ENCODE measurements at places on chromosomes 1 and 21.

DNA sequence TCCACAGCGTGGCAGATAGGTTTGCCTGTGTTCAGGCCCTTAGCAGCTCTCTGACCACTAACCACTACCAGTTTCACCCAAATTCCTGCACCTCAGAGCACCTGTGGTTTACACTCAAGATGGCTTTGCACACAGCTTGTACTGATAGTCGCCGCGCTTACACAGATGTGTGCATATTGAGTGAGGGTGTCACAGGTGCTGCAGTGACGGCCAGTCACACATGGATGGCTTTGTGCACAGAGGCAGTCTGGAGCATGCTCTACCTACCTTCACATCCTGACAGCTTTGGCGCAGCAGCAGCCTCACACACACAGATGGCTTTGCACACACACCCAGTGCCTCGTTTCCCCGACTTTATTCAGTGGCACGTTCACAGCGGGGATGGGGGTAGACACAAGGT, 7.5 kb downstream of the DMAP1 start:
- no peak for DNase-seq

DNA sequence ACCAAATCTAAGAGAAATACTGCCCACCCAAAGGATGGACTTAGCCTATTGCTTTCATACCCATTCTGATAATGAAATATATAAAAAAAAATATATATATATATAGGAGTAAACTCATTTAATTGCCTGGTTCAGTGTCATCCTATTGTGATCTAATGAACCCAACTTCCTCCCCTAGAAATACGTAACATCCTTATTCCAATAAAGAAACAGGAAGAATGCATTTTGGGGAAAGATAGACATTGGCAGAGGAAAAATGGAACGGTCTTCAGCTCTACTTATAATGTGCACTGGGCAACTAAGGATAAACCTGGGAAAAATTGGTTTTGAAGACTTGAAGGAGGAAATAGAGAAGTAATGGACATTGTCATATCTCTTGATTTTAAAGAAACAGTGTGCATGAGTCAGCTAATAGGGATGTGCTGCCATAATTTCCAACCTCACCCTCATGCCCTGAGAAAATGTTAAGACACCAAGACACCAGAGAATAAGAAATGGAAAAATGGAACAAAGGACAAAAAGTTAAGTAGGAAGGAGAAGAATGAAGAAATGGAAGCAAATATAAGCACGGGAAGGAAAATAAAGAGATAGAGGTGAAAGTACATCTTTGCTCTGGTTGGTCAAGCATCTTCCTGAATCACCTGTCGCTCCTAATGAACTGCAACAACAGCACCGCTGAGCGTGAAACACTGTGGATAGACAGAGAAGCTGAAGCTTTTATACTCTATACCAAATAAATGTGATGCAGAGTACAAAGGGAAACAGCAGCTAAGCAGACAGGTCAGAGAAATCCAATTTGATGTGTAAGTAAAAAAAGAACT, 5.4 kb downstream of the UBR4 start:
- no peak for DNase-seq

GRCh38 chr1:24032981-24033380, 52.9 kb upstream of the SRSF10 start:
- DNase-seq, result no peak

DNA sequence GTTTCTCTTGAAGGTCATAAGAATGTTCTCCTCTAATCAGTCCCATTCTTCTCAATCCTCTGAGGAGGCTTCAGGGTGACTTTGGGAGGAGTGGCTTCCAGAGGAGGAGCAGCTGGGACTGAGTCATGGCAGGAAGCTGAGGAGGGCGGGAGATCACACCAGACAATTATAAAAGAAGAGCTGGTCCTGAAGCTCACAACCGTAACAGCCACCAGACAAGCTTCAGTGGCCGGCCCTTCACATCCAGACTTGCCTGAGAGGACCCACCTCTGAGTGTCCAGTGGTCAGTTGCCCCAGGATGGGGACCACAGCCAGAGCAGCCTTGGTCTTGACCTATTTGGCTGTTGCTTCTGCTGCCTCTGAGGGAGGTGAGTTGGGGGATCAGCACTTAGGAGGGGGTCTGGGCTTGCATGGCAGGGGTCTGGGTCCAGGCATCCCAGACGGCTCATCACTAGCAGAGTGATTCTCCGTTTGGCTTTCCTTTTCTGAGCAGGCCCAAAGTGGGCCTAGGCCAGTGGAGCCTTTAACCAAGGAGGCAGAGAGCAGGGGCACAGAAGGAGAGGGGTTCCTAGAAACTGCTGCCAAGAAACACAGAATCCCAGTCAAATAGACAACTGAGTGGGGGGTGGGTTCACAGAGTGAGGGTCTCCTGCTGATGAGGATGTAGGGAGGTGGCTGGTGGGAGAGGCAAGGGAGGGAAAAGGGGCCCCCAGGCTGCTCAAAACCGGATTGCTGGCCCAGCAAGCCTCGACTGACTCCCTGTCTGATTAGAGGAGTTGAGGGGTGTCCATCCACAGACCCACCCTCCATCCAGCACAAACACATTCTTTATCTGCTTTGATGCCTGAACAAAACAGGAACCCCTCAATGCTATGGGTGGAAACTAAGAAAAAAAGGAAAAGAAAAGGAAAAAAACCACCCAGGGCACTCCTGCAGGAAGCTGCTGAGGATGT, at the start of gene ECM1:
Gene ECM1 (plus strand): TSS at position 198 of the 953 bp plus-strand sequence. CDS start 101 bp downstream, at position 299.
- DNase-seq, result no peak

- DNase-seq, result no peak
Observed at GRCh38 chr1:37567023-37567422, 10.3 kb downstream of the DNALI1 start.

GRCh38 chr1:53715478-53715877, 23.5 kb downstream of the GLIS1 start:
- DNase-seq, result no peak

DNA sequence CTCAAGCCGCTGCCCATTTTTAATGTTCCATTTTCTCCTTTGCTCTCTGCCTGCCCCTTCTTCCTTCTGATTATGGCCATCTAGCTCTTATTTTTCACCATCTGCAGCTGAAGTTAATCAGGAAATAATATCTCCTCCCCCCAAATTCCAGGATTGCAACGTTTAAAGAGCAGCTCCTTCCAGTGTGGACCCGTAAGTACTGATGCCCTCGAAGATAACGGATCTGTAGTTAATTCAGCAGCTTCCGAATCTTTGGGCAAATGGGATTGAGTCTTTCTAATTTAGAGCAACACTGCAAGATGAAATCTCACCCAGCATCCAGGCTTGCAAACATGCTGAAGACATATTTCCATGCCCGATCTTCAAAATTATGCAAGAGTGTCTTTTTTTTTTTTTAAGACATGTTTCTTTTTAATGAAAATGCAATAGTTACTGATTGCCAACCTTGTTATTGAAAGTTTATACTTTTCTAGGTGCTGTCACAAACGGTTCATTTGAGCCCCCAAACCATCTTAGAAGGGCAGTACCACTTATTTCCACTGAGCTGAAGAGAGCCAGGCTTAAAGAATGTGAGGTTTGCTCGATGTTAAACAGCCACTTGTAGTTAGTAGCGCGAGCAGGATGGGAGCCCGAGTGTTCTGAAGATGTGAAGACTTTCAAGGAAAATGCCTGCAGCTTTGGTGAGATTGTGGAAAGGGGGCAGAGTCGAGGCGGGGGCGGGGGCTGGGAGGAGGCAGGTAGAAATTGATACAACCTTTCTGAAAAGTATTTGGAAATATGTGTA, 10.9 kb upstream of the RCAN3 start:
- DNase-seq, result no peak

All from stimulated activated naive CD4-positive, alpha-beta T cell (primary cell).